Bladder microvascular endothelial cell (primary cell): ENCODE measurements at places on chromosomes 12 and 14. TPM values are rescaled to one million over a fixed set of nuclear protein-coding genes. Genes with fewer than 3 reads are reported as not detected.

The BEGAIN gene
- 0.44 TPM in 1 of 2 replicates, not detected in the other for total RNA-seq

The NXPH4 gene
- total RNA-seq, result under 0.01 TPM in 1 of 2 replicates, not detected in the other

The ZNF219 gene
- total RNA-seq, result 3.2 and 5.2 TPM in 2 replicates

The LRIG3 gene
- 22.5 and 71.9 TPM in 2 replicates for total RNA-seq

The PLEKHG7 gene
- total RNA-seq, result not detected in 2 replicates

The POTEG gene
- total RNA-seq, result not detected in 2 replicates

The AJUBA gene
- total RNA-seq, result 43.4 and 94.0 TPM in 2 replicates

The SLCO1C1 gene
- not detected in 2 replicates for total RNA-seq

The MDM1 gene
- total RNA-seq, result 5.7 and 10.6 TPM in 2 replicates

The DLK1 gene
- not detected in 2 replicates for total RNA-seq

The TSPAN19 gene
- 0.19 TPM in 1 of 2 replicates, not detected in the other for total RNA-seq

The NTN4 gene
- 334 and 906 TPM in 2 replicates for total RNA-seq

The VAMP1 gene
- 1.9 and 7.9 TPM in 2 replicates for total RNA-seq

The TMTC1 gene
- 2.5 and 7.8 TPM in 2 replicates for total RNA-seq

The KRT75 gene
- not detected in 2 replicates for total RNA-seq

The KRT6C gene
- not detected in 2 replicates for total RNA-seq

The FAM186B gene
- total RNA-seq, result under 0.01 and 0.06 TPM in 2 replicates

The CCDC38 gene
- total RNA-seq, result under 0.01 TPM in 1 of 2 replicates, not detected in the other

The APOLD1 gene
- 15.5 and 22.0 TPM in 2 replicates for total RNA-seq

The TDRD9 gene
- total RNA-seq, result 0.06 and 0.32 TPM in 2 replicates

The CCDC196 gene
- not detected in 2 replicates for total RNA-seq

The KLHDC1 gene
- total RNA-seq, result 1.3 and 2.8 TPM in 2 replicates

The GLT8D2 gene
- total RNA-seq, result 0.32 and 1.4 TPM in 2 replicates

The NUAK1 gene
- total RNA-seq, result 76.9 and 120 TPM in 2 replicates

The OLR1 gene
- under 0.01 TPM in 1 of 2 replicates, not detected in the other for total RNA-seq

The FAM181A gene
- not detected in 2 replicates for total RNA-seq

The OR4M1 gene
- total RNA-seq, result not detected in 2 replicates

The PRB2 gene
- not detected in 2 replicates for total RNA-seq

The PTGDR gene
- total RNA-seq, result not detected in 2 replicates

The OTUB2 gene
- total RNA-seq, result 0.49 and 1.2 TPM in 2 replicates

The SLC7A7 gene
- total RNA-seq, result 6.2 and 6.9 TPM in 2 replicates

The KLRD1 gene
- total RNA-seq, result 0.16 and 0.69 TPM in 2 replicates

The GUCY2C gene
- total RNA-seq, result not detected in 2 replicates

The FLRT2 gene
- total RNA-seq, result 10.4 and 531 TPM in 2 replicates

The LRP6 gene
- total RNA-seq, result 20.7 and 57.2 TPM in 2 replicates

The RNASE3 gene
- total RNA-seq, result not detected in 2 replicates

The CERS5 gene
- 35.6 and 53.9 TPM in 2 replicates for total RNA-seq

The ARID2 gene
- 8.1 and 26.5 TPM in 2 replicates for total RNA-seq

The ENDOU gene
- total RNA-seq, result under 0.01 and 0.13 TPM in 2 replicates

The GNG2 gene
- 1.5 and 4.0 TPM in 2 replicates for total RNA-seq

The KERA gene
- total RNA-seq, result not detected in 2 replicates

The ADAM21 gene
- total RNA-seq, result 0.32 and 0.44 TPM in 2 replicates

The MMP14 gene
- total RNA-seq, result 104 and 135 TPM in 2 replicates

The MMP19 gene
- 0.49 and 1.4 TPM in 2 replicates for total RNA-seq

The VRK1 gene
- total RNA-seq, result 26.7 and 28.6 TPM in 2 replicates

The LRTM2 gene
- total RNA-seq, result not detected in 2 replicates

The VSX2 gene
- not detected in 2 replicates for total RNA-seq

The KRT2 gene
- total RNA-seq, result not detected in 2 replicates

The RGS6 gene
- not detected in 2 replicates for total RNA-seq

The NGB gene
- not detected in 2 replicates for total RNA-seq

The JDP2 gene
- total RNA-seq, result 3.7 and 10.4 TPM in 2 replicates

The PTPN6 gene
- 0.97 and 3.2 TPM in 2 replicates for total RNA-seq

The IRAK3 gene
- total RNA-seq, result 5.7 and 13.3 TPM in 2 replicates

The RND1 gene
- 5.5 and 12.0 TPM in 2 replicates for total RNA-seq

The USP44 gene
- total RNA-seq, result 0.81 and 4.6 TPM in 2 replicates

The TAS2R7 gene
- total RNA-seq, result not detected in 2 replicates

The TCL1B gene
- total RNA-seq, result not detected in 2 replicates
